ENCODE measurements at places on chromosomes 5 and 9. TPM values are rescaled to one million over a fixed set of nuclear protein-coding genes. Genes with fewer than 3 reads are reported as not detected.

ZDHHC11 gene
- 11.9 TPM for total RNA-seq

GRCh38 chr9:14525856-14526255 lies 167.4 kb downstream of the ZDHHC21 start:
- no peak overlapping the region for H3K27ac ChIP-seq
- peaks cover 4% of the 10 kb centered on the region for H3K27me3 ChIP-seq
- DNase-seq: no peak
- no peak overlapping the region for H3K4me3 ChIP-seq

ZFP37 gene
- 0.30 TPM for total RNA-seq

GRCh38 chr5:1847056-1847455 lies 35.7 kb downstream of the IRX4 start:
- H3K27me3 ChIP-seq: peaks cover 29% of the 10 kb centered on the region
- H3K27ac ChIP-seq: no peak overlapping the region

DNA sequence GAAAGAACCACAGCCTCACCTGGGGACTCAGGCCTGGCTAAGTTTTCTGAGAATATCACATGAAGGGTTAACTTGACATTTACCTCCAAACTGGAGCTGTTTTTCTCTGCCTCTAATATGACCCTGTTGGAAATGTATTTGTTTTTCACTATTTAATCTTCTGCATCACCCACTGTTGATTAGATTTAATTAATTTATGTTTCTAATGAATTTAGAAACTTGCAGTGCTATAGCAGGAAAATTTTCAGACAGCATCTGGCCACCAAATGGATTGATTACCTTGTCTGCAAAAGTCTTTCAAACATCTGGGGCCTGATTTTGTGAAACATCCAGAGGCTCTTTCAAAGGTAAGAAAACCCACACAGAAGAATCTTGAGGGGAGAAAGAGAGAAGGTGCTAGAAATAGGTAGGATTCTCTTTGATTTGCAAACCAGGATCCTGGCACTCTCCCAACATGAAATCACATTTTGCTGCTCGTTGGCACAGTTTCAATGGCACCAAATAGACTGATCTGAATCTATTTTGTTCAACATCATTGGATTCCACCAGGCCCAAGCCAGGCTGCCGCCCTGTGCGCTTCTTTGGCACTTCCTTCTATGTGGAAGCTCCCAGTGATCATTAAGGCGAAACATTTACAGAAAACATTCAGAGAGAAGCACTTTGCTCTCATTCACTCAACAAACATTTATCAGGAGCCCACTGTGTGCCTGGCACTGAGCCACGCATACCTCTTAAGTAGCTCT lies 157.3 kb downstream of the PPP2R2B start:
- H3K4me3 ChIP-seq: no peak overlapping the region
- peaks cover 2% of the 10 kb centered on the region for H3K4me1 ChIP-seq
- H3K36me3 ChIP-seq: no peaks in the 10 kb centered on the region
- no peak overlapping the region for H3K27ac ChIP-seq

DNA sequence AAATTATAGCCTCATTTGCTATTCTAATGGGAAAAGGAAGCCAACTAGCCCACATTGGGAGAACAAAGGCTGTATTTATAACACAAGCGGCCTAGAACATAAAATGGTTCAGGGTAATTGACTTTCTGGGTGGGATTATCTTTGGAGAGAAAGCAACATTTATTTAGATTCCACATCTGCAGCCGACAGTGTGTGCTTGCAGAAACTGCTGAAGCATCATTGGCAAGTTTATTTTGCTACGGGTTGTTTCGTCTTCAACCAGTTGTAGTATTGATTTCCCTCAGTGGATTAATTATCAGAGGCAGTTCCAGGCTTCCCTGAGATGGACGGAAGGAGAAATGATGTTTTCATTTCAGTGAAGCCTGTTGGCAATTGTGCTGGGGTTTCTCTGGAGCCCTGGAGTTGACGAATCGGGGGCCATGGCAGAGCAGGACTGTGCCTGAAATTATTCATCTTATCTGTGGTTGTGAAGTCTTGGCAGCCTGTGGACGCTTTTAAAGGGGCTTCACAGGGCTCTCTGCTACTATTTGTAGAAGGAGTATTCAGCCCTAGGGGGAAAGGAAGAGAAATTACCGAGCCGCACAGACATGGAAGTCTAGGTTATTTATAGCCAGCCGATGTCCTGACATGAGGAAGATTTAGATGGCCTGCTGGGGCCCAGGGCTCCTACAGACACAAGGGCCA lies 290.6 kb upstream of the IRX4 start:
- H3K36me3 ChIP-seq: no peaks in the 10 kb centered on the region
- no peak for DNase-seq
- H3K27ac ChIP-seq: no peak overlapping the region
- no peaks in the 10 kb centered on the region for H3K27me3 ChIP-seq

Measured in activated T-helper 2 cell treated with anti-CD3 and anti-CD28 coated beads, Interferon-gamma antibody, Interleukin-2, Interleukin-4, amounts not matched to agents 10 μg/mL and 5 μg/mL and 100 μg/mL, durations not matched to agents 14 hours and 24 hours and 36 hours (primary cell).